Effector CD8-positive, alpha-beta T cell (primary cell): ENCODE measurements at places on chromosomes 2 and 18.

GRCh38 chr18:9123520-9123919 lies 13.1 kb upstream of the ANKRD12 start:
- DNase-seq = no peak

DNA sequence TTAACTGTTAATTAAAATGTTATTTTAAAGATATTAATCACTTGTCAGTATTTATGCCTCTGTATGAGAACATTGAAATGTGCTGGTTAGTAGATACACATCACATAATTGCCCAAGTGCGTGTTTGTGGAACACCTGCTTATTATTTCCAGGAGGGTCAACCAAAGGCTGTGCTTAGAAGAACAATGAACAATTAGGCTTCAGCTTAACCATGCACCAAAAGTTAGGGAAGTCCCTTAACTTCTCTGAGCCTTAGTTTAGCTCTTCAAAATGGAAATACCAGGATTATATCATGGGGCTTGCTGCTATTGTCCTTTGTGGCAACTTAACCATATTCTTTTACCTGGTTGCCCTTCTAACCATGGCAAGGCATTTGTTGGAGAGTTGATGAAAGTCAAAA lies 43.0 kb upstream of the PLA2R1 start:
- DNase-seq = no peak

DNA sequence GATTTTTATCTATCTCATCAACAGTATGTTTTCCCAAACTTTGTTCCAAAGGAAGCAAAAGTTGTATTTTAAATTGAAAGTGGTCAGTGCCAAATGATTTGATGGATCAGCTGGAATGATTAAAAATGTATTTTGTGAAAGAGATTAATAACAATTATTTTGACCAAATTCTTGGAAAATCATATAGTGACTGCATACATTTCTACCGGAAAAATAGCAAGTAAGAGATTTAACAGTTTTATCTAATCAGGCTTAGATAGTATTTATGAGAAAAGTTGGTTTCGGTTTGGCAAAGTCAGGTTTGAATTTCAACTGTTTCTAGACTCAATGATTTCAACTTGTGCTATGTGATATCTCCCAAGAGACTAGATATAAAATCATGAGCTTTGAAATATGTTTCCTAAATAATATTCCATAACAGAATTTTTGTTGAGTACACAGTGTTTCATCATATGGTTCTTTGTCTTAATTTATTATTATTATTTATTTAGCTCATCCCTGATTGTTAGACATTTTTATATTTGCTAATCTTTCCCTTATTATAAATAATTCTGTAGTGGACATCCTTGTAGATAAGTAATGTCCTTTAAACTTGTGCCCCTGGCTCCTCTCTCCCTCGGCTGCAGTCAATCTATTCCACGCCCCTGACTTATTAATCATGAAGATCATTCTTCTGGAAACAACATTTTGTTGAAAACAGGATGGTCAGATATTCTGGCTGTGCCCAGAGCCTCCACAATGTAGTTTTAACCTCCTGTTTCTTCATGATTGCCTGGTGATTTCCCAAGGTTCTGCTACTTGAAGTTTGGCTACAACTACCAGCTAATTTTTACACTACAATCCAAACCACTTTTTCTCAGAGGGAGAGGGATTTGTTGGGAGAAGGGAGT lies 520.7 kb upstream of the TCF4 start:
- DNase-seq = no peak

DNA sequence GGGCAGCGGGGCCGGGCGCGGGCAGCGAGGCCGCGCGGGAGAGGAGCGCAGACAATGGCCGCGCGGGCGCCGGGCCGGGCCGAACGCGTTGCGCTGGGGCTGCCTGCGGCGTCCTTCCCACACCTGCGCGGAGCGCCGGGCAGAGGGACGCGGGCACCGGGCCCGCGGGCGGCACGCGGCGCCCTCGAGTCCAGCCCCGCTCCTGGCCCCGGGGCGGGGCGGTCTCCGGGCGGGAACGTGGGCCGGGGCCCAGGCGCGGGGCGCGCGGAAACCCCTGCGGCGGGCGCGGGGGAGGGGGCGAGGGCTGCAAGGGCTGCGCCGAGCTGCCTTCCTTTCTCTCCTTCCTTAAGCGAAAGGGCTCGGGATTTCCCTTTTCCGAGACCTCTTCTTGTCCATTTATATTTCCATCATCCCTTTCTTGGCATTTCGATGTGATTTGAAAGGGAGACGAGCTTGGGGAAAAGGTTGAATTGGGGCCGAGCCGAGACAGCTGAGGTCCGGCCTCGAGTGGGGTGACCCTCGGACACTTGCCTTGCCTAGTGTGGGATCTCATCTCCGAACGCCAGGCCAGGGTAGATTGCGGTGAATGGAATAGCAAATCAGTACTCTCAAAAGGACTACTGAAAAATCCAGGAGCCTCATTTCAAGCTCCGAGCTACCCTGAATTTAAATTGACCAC lies 676 bp downstream of the KLHL23 start:
- no peak for DNase-seq

GRCh38 chr2:198692907-198693510 lies 764.7 kb downstream of the SATB2 start:
- DNase-seq = no peak
